ENCODE measurements at places on chromosomes 16 and 17.

- no peak for DNase-seq
Observed at GRCh38 chr16:50146479-50147435, 6.3 kb upstream of the TENT4B start.

GRCh38 chr16:1816396-1817275 is 10.0 kb downstream of the HAGH start:
- DNase-seq = no peak

DNA sequence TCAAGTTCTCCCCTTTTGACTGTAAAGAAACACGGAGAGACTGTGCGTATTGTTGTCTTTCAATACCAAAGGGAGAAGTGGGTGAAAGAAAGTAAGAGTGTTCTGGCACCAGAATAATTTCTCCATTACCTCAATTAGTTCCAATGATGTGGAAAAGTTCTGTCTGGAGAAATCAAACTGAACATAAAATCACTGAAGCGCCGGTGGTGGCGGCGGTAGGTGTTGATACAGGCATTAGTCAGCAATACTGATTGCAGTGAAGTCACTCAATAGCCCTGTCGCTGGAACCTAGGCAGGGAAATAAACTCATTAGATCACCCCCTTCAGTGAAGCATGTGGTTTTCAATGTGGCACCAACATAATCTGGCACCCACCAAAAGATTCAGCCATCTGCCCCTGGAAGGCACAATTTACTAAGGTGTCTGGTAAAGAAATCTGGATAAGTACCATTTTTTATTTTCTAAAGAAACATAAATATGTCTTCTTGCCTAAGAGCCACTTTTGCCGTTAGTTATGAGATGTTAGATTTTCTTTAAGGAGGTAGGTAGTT is 274.2 kb upstream of the SOX9 start:
- DNase-seq = no peak

GRCh38 chr17:60586288-60586974 is 13.6 kb upstream of the PPM1D start:
- peak; percentile 56 for DNase-seq

DNA sequence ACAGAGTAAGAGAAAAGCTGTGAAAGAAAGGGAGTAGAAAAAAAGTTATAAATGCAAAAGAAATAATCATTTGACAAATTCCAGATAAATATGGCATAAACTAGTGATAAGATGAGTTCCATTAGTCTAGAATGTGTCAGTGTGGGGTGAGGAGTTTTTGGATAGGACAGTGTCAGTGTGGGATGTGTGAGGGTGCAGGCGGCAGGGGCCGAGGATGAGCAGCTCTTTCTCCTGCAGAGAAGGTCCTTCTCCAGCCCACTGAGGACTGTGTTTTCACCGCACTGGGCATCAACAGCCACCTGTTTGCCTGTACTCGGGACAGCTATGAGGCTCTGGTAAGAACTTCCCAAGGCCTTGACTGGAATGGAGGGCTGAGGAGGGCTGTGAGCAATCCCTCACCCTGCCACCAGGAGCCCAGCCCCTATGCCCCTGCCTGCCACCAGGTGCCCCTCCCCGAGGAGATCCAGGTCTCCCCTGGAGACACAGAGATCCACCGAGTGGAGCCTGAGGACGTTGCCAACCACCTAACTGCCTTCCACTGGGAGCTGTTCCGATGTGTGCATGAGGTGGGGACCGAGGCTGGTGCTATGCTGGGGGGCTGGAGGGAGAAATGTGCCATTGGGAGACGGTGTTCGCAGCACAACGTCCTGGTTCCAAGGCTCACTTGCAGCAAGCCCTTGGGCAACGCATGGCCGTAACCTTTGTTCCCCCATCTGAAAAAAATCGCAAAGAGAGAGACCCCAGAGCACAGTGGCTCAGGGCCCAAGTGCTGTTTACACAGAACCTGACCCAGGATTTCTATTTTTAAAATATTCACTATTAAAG is 13.1 kb downstream of the RAPGEFL1 start:
- peak; percentile 59 for DNase-seq
